Caki2 (cell line): ENCODE measurements at places on chromosomes 5 and 9.

- no peak for DNase-seq
Measured at GRCh38 chr5:97986069-97986468, 787.4 kb upstream of the RGMB start.

DNA sequence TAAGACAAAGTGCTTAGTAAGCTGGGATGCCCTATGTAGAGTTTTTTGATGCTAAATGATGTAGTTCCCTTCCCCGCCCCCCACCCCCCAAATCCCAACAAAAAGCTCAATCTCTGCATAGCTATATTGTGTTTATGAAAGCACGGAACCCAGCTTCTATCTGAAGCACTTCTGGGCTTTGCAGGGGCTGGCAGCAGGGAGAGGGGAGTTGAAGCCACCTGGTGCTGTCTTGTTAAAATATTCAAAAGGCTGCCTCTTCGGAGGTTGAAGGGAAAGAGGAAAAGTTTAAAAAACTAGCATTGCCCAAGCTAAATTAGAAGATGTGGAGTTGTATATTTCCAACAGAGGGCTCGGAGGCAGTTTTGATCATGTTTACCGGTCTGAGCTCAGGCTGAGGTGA, 5.0 kb upstream of the TNC start:
- DNase-seq = no peak

GRCh38 chr5:53194086-53194485, 84.5 kb upstream of the MOCS2 start:
- DNase-seq = no peak

DNA sequence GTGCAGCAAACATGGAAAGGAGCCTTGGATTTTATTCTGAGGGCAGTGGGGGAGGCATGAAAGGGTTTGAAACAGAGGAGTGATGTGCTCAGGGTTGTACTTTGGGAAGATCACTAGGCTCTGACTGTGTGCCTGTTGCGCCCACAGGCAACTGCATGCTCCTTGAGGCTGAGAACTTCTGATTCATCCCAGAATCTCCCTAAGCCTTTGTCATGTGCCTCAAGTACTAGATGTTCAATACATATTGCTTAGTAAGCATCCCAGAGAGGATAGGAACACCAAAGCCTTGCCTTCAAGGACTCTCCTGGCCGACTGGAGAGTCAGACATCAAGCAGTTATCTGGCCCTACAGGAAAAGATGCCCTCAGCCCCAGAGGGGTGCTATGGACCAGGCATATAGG, 54.1 kb downstream of the ARHGEF37 start:
- no peak for DNase-seq

DNA sequence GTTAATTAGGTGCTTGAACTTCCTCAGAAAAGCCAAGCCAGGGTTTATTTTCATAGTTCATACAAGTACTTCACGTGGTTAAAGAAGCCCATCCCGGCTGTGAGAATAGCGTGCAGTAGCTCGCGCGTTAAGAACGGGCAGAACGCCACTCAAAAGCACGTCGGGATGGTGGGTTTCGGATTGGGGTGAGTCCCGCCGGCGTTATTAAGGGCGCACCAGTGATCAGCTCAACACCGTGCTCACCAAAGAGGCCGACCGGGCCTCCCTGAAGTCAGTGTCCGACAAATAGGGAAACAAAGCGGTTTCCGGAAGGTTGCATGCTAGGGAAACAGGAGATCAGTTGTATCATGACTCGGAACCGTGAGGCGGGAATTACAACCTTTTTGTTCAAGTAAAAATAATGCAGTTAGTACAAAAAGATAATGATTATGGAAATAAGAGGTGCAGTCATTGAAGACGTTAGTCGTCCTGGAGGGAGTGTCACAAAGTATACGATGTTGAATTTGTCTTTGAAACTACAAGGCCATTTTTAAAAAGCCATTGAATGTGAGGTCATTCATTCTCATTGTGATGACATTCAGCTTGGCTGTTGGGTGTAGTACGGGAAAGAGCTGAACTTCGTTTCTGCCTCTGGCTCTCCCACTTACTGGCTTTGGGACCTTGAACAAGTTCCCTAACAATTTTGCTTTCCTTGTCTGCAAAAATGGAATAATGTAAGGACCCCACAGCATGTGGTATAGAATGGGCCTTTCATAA, 992 bp downstream of the SETD9 start:
- no peak for DNase-seq

GRCh38 chr5:107557051-107557658, 113.6 kb downstream of the EFNA5 start:
- peak; percentile 62 for DNase-seq

DNA sequence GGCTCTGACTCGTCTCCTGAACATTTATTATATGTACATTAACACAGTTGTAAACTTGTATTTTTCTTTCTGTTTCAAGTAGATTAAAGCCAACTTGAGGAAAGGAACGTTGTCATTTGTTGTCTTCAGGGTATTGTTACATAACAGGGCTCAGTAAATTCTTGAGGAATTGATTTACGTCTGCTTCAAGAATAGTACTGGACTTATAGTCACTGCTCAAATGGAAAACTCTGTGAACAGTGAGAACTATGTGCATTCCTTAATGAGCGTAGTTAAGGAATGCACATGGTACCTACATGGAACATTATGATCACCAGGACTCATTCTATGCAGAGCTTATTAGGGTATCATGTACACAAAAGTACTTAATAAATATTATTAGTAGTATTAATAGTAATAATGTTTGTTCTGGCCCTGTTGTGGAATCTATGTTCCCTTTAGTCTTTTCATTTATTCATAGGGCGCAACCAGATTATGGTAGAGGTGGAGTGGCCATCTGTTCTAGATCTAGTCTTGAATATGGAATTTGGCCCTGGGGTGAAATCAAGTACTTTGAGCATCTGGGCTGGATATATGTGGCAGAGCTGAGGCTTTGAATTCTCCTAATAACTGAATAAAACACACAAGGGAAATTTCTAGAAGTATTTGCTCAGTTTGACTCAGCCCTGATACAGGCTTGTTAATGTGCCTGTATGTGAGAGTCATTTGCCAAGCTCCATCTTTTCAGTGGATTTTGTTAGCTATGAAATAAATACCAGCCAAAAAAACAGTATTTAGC, 108.6 kb upstream of the SH3GL2 start:
- DNase-seq = no peak
